ENCODE measurements at places on chromosomes 2 and 18. TPM values are rescaled to one million over a fixed set of nuclear protein-coding genes. Genes with fewer than 3 reads are reported as not detected.

PXDN gene
- total RNA-seq: 28.9 TPM

GRCh38 chr2:156625360-156626170 lies 189.4 kb downstream of the GPD2 start:
- DNase-seq: no peak

GRCh38 chr2:225002656-225003045 lies 39.6 kb downstream of the DOCK10 start:
- no peak for DNase-seq

ZAP70 gene
- total RNA-seq: not detected

Measured in NCI-H460 (cell line).